ENCODE measurements at places on chromosomes 4 and X. TPM values are rescaled to one million over a fixed set of nuclear protein-coding genes. Genes with fewer than 3 reads are reported as not detected.

Gene CXCL3
- 6.5 TPM for total RNA-seq

Gene BTC
- 1.4 TPM for total RNA-seq

Gene SHROOM2
- total RNA-seq, result 0.24 TPM

Gene HPSE
- total RNA-seq, result 1.6 TPM
